ENCODE measurements at places on chromosomes 3 and 15.

DNA sequence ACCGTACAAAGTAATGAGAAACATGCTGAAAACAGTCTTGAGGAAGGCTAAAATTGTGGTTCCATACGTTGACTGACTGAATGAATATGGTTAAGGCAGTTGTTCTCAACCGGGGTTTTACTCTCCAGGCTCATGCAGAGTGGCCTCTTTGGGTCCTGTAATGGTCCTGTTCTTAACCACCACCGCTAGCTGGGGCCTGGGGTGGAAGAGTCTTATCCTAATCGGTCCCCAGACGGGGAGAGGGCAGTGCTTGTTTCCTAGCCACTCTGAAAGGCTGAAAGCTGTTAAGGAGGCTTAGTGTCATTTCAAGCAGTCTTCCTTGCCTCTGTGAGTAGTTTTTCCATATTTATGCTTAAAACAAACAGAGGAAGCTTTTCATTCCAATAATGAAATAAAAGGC is 32.0 kb downstream of the SELENOT start:
- no peak for DNase-seq

DNA sequence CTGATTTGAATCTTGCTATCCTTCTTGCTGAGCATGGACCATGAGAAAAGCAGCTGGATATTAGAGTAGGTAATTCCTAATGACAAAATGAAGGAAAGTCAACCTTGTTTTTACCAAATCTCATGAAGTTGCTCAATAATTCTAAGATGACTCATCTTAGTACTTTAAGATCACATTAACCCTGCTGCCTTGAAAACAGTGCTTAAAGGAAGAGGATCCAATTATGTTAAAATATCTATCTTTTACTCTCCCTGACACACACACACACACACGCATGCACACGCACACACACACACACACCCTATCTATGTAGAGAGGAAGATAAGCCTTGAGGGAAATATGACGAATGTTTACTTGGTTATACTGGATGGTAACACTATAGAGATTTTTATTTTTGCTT is 16.0 kb upstream of the MYO1E start:
- no peak for DNase-seq

GRCh38 chr3:169772897-169773816 is at the start of gene MYNN:
Gene MYNN, plus strand, starts transcription at chr3:169773396. Its CDS starts 900 bp downstream, at chr3:169774296.
- peak; percentile 95 for DNase-seq

- no peak for DNase-seq
Observed at GRCh38 chr3:23629181-23629894, 176.4 kb upstream of the UBE2E1 start.

DNA sequence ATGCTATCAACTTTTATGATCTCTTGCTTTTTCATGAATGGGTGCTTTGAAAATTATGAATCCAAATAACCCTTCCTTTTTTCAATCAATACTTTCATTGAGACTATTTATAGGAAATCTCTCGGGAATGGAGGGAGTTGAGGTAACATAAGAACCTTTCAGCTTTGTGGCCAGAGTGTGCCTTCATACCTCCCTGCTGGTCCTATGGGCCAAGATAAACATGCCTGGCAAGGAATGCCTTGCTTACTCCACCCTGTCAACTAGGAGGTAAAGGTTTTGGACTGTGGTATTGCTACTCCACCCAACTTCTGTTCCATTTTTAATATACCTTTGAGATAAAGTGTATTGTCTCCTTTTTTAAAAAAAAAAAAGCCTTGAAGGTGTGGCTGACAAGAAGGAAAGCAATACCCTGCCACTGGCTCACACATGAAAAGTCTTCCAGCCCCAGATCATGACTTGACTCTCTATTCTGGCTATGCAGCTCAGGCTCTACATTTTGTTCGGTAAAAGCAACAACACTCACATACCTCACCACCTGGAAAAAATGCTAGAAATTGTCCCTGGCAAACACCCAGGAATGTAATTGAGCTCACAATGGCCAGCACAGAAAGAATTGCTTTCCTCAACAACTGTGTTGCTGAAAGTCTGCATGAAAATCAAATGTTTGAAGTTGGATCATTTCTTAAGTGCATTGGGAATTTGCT is 35.8 kb downstream of the COL8A1 start:
- DNase-seq: no peak

DNA sequence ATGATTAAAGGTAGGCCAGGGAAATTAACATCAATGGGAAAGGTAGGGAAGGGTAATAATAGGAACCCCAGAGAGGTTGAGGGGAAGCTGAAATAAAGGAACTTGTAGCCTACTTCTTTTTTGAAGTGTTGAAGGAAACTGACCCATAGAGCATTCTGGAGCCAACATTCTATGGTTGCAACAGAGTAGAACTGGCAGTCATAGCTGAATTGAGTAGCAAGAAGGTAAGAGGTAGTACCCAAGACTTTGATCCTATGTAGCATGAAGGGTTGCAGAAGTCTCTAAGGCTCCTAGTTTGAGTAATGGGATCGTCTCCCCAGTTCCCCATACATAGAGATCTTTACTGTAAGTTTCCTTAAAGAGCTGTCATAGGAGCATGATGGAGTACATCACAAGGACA is 7.4 kb upstream of the ZNF774 start:
- no peak for DNase-seq

DNA sequence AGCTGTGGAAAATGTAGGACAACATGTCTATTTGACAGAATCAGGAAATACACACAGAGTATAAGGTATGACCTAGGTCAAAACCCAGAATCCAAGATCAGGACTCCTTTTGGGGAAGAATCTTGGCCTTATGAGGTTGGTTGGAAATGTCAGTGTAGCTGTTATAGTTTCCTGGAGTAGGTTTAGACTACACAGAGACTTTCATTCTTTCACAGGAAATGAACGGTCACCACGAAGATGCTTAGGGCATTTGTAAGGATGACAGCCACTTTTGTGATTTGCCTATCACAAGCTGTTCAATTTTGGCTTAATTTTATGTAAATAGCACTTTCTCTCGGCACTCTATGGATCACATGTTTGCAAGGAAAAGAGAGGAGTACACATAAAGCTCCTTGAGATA is 18.6 kb upstream of the ZBTB20 start:
- DNase-seq: no peak

- DNase-seq: no peak
Observed at GRCh38 chr3:152260026-152260425, 8.7 kb upstream of the MBNL1 start.

- DNase-seq: no peak
Observed at GRCh38 chr3:31314258-31314657, 218.5 kb upstream of the STT3B start.

DNA sequence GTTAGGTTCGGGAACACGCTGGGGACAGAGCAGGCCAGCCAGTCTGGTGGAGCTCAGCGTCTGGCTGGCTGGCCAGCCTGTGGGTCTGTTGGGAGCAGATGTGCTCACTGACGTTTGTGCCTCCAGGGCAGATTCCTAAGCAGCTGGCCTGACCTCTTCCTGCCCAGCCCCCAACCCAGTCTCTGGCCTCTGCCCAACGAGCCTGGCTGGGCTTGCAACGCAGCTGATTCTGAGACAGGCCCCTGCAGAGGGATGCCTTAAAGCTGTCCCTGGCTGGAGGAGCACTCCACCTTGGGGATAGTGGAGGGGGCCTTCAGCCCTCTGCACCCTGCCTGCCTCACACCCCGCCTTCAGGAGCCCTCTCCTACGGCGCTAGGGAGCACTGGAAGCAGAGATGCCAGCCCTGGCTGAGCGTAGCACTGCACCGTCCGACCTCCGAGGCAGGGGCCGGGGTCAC is 46.0 kb downstream of the KLF13 start:
- no peak for DNase-seq

DNA sequence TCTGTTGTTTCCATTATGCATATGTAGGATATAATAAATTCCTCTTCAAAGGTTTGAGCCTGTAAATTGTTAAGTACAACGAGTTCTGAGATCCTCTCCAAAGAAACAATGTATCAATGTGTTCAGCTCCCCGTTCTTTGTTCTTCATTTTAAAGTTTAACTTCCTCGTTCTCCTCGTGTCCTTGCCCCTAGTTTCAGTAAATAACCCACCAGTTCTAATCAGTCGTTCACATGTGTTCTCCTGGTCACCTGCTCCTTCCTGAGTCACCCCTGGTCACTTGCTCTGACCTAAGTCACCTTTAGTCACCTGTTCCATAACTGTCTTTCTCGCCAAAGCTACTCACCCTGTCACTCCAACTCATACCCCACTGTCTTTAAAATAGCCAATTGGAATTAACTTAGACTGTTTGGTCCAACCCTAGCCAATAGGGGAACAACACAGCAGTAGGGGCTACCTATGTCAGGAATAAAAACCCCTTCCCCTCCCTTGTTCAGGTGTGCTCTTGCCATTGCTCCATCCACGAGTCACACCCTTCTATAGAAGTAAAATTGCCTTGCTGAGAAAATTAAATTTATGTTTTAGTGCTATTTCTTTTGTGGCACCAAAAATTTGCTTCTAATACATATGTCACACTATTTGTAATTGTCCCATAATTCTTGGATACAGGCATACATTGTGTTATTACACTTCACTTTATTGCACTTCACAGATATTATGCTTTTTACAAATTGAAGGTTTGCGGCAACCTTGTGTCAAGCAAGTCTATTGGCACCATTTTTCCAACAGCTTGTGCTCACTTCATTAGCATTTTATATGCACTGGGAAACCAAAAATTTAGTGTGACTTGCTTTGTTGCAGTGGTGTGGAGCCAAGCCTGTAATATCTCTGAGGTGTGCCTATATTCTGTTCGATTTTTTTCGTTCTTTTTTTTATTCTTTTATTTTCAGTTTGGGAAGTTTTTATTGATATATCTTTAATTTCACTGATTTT is 15.3 kb upstream of the MCF2L2 start:
- DNase-seq: no peak

DNA sequence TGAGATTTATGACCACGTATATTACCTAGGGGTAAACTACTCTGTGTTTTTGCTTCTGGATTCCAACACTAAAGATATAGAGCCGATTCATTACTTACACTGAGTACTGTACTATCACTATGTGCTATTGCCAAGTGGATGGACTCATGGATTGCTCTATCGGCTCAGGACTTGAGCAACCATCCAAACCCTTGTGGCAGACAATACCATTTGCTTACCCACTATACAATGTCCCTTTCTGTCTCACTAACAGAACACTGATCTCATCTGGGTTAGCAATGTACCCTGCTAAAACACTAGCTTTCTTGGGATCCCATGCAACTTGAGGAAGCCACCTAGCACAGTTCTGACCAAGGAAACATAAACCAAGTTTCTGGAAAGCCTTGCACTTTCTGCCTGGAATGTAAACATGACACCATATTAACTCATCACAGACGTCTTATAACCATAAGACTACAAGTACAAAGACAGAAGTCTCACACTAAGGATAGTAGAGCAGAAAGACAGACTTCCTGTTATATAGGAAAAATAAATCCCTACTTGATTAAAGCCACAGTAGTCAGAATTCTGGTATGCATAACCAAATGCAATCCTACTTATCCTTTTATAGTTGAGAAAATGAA is 38.6 kb downstream of the HACD2 start:
- no peak for DNase-seq

- peak; percentile 98 for DNase-seq
Observed at GRCh38 chr15:40807028-40807887, at the start of the genes DNAJC17 and ZFYVE19. Gene DNAJC17, minus strand, starts transcription at chr15:40807473. Its CDS starts 27 bp downstream, at chr15:40807446. Gene ZFYVE19, plus strand, starts transcription at chr15:40807089. Its CDS starts 501 bp downstream, at chr15:40807590.

All from left colon (tissue), 2 donors.